ENCODE measurements at places on chromosomes 3 and 15.

GRCh38 chr3:15428539-15428938, 1.1 kb downstream of the EAF1 start:
- DNase-seq: peak; percentile 60

DNA sequence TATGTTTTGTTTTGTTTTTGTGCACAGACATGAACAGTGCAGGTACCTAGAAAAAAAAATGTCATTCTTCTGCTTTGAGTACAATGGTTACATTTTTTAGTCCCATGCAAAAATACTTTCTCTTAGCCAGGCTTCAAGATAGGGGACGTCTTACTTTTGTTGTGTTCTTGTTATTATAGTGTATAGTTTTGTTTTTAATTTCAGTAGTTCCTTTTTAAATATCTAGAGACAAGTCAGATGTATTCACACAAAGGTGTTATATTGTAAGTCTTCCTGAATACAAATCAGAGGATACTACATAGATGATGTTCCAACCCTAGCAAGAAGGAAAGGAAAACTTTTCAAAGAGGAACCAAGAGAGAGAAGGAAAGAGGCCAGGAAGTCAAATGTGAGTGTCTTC, 28.8 kb upstream of the IGSF11 start:
- DNase-seq: no peak

GRCh38 chr15:63678393-63678792, 81.2 kb downstream of the FBXL22 start:
- DNase-seq: no peak

DNA sequence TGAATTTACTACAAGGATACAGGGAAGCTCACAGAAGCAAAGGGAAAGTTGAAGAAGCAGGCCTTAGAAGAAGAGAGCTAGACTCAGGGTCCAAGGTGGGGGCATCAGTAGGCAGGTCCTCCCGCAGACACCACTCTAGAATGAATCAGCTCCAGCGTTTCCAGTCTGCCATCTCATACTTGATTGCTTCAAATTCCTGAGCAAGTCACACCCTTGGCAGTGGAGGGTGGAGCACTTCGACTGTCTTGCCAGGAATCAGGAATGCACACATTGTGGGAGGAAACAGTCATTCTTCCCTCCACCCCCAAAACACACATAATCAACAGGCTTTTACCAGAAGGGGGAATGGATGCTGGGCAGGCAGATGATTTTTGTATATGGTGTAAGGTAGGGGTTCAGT, 78.5 kb downstream of the CHCHD6 start:
- peak; percentile 55 for DNase-seq

DNA sequence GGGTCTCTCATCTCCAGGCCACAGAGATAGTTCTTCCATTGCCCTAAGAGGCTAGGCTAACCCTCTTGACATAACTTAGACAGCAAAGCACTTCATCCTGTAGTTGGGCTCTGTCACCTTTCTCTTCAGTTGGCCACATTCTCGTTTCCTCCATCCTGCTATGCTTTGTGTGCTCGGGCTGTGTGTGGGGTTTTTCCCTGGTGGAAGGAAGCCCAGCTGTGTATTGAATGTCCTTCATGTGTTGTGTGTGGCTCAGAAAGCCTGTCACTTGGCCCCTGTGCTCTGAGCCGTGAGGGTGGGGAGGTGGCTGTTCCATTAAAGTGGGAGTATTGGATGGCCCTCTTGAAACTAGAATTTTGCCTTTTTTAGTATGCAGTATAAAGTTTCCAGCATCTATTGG, 8.8 kb upstream of the EXOG start:
- DNase-seq: no peak

DNA sequence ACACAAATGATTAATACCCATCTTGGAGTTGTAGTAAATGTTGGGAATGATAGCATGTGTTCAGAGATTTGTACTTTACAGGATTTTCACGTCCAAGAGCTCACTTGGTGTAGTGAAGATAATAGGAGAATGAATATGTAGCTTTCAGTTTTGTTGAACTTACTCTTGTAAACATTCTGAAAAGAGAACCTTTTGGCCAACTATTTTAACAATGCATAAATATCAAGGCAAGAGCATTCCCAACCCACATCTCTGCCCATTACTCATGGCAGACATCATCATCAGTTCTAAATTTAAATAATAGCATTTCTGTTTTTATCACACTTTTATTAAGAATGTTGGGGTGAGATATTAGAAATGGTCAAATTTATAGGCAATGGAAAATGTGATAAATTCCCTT, 465.2 kb upstream of the TPRG1 start:
- peak; percentile 47 for DNase-seq

DNA sequence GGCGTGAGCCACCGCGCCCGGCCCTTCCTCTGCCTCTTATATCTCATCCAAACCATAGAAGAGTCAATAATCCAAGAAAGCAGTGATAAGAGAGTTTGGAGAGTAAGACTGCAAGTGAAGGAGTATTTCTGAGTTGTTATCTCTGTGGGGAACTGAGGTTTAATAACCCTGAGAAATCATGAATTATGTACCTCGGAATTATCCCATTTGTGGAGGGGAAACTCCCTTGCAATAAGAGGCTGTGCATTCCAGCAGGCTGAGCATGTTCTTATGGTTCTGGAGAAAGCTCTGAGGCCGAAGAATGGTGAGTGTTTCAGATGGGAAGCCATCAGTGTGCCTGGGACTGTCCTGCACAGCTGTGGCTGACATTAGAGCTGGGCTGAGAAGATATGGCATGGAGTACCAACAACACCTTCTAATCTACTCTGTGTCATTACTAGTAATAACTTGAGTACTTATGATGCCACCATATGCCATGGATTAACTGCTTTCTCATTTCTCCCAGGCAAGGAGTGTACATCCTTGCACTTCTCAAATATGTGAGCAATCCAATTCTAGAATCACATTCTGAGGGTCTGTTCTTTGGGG, 31.4 kb upstream of the NOX5 start:
- no peak for DNase-seq

- peak; percentile 98 for DNase-seq
Observed at GRCh38 chr3:197031315-197032285, 2.0 kb upstream of the MELTF start.

DNA sequence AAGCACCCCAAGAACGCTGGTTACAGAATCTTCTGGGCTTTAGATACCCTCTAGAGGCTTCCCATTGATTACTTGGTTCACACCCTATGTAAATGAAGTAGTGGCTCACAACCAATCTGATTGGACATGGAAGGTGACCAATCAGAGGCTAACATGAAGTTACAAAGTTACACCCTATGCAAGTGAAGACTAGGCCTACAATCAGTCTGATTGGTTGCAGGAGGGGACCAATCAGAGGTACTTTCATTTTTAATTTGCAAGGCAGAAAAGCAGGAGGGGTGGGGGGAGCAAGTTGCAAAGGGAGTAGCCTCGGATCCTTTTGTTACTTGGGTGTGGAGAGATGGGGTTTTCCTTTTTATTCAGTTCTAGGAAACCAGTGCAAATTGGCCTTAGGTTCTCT, 11.1 kb upstream of the RTP2 start:
- peak; percentile 68 for DNase-seq

DNA sequence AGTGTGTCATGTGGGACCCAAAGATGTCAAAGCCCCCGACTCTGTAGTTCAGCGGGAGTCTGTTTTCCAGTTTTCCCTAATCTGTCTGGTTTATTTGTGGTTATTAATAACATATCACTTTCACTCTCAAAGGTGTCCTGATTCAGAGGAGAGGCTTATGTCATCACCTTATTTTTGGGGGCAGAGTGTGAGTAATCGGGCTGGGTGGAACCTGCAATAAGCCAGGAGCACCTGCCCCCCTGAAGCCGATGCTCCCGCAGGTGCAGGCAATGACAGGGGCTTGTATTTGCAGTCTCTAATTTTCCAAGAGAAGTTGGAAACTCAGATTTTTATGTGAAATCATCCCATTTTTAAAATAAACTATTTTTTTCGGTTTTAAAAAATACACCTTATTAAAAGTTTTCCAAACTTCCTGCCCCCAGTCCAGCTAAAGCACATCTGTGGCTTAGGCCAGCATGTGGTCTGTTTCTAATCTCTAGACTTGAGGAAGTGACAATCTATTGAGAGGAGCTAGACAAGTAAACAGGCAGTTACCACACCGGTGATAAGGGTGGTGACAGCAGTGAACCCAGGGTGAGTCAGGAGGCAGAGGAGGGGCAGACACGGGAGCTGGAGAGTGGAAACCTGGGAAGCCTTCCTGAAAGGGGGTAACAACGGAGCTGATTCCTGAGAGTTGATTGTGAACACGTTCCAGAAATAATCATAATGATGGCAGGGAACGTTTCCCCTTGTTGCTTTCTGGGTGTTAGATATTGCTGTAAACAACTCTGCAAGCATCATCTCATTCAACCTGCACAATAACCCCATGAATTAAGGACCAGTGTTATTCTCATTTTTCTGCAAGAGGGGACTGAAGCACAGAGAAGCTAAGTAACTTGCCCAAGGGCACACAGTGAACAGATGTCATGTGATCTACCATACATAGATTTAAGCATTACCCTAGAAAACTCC, 37.2 kb downstream of the BHLHE40 start:
- peak; percentile 80 for DNase-seq

GRCh38 chr3:185070491-185071286, 82.2 kb downstream of the C3orf70 start:
- peak; percentile 53 for DNase-seq

GRCh38 chr3:126473292-126474168, 2.2 kb downstream of the ZXDC start:
- DNase-seq: no peak

DNA sequence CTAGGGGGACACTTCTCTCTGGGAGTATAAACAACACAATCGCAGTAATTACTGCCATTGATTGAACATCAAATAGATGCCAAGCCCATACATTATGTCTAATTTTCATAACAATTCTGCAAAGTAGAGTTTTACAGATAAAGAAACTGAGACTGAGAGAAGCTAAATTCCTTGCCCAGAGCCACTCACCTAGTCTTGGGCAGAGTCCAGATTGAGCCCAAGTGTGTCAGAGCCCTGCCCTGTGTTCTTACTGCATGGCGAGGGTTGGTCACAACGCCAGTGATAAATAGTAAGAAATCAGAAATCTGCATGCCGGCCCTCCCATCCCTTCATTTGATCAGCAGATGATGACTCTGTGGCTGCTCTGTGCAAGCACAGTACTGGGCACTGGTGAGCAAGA, 106.3 kb downstream of the C3orf70 start:
- DNase-seq: no peak

DNA sequence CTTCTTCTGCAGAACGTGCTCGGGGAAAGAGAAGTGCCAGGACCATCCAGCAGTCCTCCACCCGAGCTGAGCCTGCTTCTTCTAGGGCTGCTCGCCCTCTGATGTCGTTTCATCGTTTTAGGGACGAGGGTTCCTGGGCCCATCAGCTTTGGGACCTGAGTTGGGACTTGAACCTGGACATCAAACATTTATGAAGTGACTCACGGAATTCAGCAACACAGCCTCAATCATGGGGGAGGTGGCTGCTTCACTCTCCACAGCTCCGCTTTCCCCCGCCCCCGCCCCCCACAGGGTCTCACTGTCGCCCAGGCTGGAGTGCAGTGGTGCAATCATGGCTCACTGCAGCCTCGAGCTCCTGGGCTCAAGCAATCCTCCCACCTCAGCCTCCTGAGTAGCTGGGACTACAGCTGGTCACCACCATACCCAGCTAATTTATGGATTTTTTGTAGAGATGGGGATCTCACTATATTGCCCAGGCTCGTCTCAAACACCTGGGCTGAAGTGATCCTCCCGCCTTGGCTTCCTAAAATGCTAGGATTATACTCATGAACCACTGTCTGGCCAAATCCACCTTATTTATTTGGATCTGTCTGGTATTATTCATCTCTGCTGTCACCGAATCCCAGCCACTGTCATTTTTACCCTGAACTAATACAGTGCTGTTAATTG, 725 bp upstream of the SCAMP2 start:
- peak; percentile 39 for DNase-seq

DNA sequence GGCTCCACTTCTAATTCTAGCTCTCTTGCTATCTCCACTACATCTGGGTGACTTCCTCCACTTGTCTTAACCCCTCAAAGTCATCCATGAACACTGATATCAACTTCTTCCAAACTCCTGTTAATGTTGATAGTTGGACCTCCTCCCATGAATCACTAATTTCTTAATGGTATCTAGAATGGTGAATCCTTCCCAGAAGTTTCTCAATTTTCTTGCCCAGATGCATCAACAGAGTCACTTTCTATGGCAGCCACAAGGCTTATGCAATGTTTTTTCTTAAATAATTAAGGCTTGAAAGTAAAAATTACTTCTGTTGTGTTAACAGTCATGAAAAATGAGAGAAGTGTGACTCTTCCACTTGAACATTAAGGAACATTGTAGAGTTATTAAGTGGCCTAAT, 164.3 kb downstream of the PCCB start:
- no peak for DNase-seq

GRCh38 chr3:87109465-87109864, 117.6 kb upstream of the CHMP2B start:
- DNase-seq: no peak

DNA sequence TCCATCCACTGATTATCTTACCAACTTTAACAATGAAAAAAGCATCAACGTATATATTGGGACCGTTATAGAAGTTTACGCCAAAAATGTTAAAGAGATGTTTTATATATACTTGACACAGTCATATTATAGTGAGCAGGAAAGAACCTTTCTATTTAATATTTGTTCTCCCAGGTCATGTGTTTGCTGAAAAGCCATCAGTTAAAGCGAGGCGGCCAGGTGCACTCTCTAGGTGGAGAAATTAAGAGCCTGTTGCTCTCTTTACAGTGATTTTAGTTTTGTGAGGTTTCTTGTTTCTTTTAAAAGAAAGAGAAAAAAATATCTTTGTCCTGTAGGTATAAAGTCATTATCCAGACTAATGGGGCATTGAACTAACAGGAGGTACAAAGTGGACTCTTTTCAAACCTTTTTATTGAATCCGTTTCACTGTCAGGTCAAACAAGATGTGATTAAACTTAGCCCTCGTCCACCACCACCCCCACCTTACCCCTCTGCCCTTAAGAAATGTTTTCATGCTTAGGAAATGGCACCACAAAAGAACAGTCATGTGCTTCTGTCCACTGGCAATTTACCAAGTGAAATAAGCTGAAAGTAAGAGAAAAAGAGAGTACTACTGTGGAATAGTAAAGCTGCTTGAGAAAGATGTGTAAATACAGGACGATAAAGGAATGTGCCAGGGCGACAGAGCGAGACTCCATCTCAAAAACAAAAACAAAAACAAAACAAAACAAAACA, 279.9 kb downstream of the PTPRG start:
- DNase-seq: peak; percentile 93

DNA sequence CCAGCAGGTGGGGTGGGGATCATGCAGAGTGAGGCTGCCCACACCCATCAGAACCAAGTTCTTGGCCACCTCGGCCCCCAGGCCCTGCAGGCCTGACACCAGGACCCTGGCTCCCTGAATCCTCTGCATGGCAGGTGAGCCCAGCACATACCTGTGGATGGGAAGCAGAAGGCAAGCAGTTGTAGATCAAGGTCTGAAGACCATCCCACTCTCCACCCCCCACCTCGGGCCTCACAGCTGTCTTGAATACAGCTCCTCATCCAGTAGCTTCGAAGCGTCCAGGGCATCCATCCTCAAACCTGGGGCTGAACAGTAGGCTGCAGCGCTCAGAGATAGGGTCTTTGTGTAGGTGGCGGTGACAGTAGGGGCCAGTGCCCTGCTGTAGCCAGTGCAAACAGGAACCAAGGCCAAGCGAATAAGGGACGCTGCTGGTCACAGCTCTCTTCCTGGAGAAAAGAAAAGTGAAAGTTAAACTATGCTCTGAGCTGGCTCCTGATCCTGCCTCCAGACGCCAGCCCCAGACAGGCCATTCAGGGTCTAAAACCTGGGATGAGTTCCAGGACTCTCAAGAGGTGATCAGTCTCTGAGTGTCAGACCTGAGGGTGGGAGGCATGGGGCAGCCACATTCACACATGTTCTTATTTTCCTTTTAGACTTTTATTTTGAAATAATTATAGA, at the start of gene UBA7:
Gene UBA7, minus strand, starts transcription at position 457 of the 678 bp plus-strand sequence. Its CDS starts 166 bp downstream, at position 291.
- DNase-seq: peak; percentile 88

All from choroid plexus epithelial cell (primary cell).